ENCODE measurements at places on chromosomes 13 and 19.
A peak's percentile ranks its signal among the peaks of the same experiment; 100 is the strongest.

DNA sequence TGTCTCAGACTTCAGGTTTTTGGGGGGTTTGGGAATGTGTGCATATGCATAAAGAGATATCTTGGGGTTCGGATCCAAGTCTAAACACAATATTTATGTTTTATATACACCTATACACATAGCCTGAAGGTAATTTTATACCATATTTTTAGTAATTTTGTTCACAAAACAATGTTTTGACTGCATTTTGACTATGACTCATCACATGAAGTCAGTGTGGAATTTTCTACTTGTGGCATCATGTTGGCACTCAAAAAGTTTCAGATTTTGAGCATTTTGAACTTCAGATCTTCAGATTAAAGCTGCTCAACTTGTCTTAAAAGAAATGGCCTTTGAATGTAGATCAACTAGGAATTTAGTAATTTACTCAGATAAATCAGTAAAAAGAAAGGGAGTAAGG lies 712.9 kb upstream of the GPC6 start:
- no peaks in the 10 kb centered on the region for H3K36me3 ChIP-seq
- no peak overlapping the region for H3K27ac ChIP-seq
- no peak overlapping the region for H3K4me3 ChIP-seq
- H3K27me3 ChIP-seq: no peaks in the 10 kb centered on the region
- DNase-seq: no peak
- H3K4me1 ChIP-seq: no peaks in the 10 kb centered on the region

- H3K36me3 ChIP-seq: no peaks in the 10 kb centered on the region
- no peak overlapping the region for H3K4me3 ChIP-seq
- H3K4me1 ChIP-seq: peaks cover 4% of the 10 kb centered on the region
- H3K27ac ChIP-seq: peak overlapping the region; percentile 57
These were observed 2.1 kb upstream of the PLVAP start for GRCh38 chr19:17379221-17379631.

DNA sequence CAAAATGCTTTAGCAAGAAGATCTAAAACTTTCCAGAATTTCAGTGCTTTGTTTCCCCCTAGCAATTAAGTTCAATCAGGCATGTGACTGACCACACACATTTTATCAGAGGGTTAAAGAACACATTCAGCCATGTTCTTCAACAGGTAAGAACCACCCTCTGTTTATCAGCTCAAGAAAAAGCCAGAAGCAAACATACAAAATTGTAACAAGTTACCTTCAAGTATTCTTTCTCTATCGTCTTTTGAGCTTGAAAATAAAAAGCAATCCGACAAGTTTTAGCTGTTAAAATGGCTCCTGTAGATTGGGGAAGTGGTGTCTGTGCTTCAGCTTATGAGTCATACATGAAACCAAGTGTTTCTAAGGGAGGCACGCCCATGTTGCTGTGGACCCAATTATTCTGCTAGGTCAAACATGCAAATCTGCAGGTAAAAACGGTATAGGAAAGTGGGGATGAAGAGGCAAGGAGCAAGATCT lies at the start of gene ELF1:
Gene ELF1, minus strand, starts transcription at position 306 of the 477 bp plus-strand sequence. CDS start 37,262 bp downstream, outside the sequence.
- peak within 1 kb of the TSS; percentile 96 for H3K27ac ChIP-seq
- peaks cover 67% of the 10 kb centered on the region for H3K4me1 ChIP-seq
- H3K4me3 ChIP-seq: peak within 1 kb of the TSS; percentile 77
- no peak for DNase-seq
- peaks cover 7% of the 10 kb centered on the region for H3K36me3 ChIP-seq

GRCh38 chr13:47796816-47797215 lies 204.3 kb downstream of the SUCLA2 start:
- H3K4me1 ChIP-seq: no peaks in the 10 kb centered on the region
- DNase-seq: no peak
- H3K4me3 ChIP-seq: no peak overlapping the region
- no peaks in the 10 kb centered on the region for H3K27me3 ChIP-seq
- H3K36me3 ChIP-seq: peaks cover 3% of the 10 kb centered on the region
- H3K27ac ChIP-seq: no peak overlapping the region

DNA sequence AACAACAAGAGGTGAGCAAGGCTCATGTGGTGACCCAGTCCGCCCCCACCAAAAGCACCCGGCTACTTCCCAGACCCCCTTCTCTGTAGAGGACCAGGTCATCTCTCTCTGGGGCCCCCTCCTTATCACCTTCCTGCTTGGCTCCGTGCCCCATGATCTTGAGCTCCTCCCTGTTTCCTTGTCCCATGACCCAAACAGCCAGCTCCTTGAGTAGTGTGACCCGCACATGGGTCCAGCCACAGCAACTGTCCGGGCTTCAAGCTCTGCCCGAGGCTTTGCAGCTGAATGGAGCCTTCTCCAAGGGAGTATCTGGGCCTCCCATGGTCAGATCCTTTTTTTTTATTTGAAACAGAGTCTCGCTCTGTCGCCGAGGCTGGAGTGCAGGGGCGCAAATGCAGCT lies 61.8 kb downstream of the MYO9B start:
- H3K4me1 ChIP-seq: peaks cover 14% of the 10 kb centered on the region
- H3K27me3 ChIP-seq: no peaks in the 10 kb centered on the region
- DNase-seq: no peak
- peaks cover 2% of the 10 kb centered on the region for H3K36me3 ChIP-seq

- H3K36me3 ChIP-seq: no peaks in the 10 kb centered on the region
- no peak overlapping the region for H3K4me3 ChIP-seq
- no peaks in the 10 kb centered on the region for H3K4me1 ChIP-seq
- no peak for DNase-seq
These were observed 257.3 kb upstream of the MAB21L1 start for GRCh38 chr13:35733827-35734226.

DNA sequence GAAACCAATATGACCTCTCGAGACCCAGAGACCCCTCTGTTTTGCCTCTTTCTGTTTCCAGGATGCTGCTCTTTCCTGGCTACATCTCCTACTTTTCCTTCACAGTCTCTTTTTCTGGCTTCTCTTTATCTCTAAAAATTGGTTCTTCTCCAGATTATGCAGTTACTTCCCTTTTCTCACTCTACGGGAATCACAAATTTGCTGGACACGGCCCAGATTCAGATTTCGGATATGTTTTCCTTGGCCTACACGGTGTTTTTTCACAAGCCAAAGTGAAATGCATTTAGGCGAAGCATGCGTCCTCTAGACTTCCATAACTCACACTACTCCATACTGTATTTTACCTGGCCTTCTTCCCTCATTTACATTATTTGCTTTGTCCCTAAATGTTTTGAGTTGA lies 214.7 kb upstream of the MIR17HG start:
- no peak for DNase-seq
- peaks cover 24% of the 10 kb centered on the region for H3K4me1 ChIP-seq
- no peak overlapping the region for H3K27ac ChIP-seq
- no peak overlapping the region for H3K4me3 ChIP-seq

DNA sequence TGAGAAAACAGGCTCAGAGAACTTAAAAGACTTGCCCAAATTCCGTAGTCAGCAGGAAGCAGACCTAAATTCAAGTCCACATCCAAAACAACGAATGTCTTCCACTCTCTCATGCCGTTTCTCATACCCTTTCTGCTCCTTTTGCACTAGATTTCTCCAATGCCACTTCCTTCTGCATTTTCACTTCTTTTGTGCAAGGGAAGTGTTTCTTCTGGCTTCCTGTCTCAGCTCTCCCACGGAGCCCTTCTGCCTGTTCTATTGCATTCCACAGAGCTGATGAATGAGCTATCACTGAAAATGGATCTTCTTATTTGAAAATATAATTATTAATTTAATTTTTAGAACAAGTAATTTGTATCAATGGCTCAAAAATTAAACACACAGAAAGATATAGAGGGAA lies 56.1 kb upstream of the STK24 start:
- no peaks in the 10 kb centered on the region for H3K27me3 ChIP-seq
- peaks cover 4% of the 10 kb centered on the region for H3K4me1 ChIP-seq
- no peaks in the 10 kb centered on the region for H3K36me3 ChIP-seq
- no peak overlapping the region for H3K4me3 ChIP-seq

- DNase-seq: no peak
- H3K27me3 ChIP-seq: peaks cover 8% of the 10 kb centered on the region
- H3K27ac ChIP-seq: peak overlapping the region; percentile 62
- no peaks in the 10 kb centered on the region for H3K36me3 ChIP-seq
- H3K4me1 ChIP-seq: peaks cover 11% of the 10 kb centered on the region
These were observed 3.4 kb downstream of the EVI5L start for GRCh38 chr19:7833225-7834099.

GRCh38 chr13:39599842-39600241 lies 3.2 kb downstream of the LHFPL6 start:
- no peak overlapping the region for H3K4me3 ChIP-seq
- peaks cover 48% of the 10 kb centered on the region for H3K27me3 ChIP-seq
- DNase-seq: no peak
- no peaks in the 10 kb centered on the region for H3K36me3 ChIP-seq
- H3K27ac ChIP-seq: no peak overlapping the region

GRCh38 chr19:52248241-52248640 lies 21.1 kb upstream of the ZNF766 start:
- no peaks in the 10 kb centered on the region for H3K36me3 ChIP-seq
- no peak overlapping the region for H3K27ac ChIP-seq
- H3K4me1 ChIP-seq: no peaks in the 10 kb centered on the region
- H3K4me3 ChIP-seq: no peak overlapping the region
- H3K27me3 ChIP-seq: no peaks in the 10 kb centered on the region

DNA sequence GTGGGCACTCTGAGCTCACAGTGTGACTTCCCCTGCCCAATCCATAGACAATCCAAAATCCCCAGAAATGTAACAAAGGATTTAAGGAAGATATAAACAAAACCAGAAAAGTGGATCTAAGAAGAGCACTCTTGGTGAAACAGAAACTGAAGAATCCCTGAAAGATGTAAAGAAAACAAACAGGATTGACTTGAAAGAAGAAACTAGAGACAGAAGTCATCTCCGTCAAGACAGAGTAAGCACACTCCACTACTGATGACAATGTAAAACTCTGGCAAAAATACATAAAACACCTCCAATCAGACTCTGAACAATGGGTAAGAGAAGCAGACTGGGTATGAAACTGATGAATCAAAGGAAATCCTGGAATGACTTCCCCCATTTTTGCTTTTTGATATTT lies 13.5 kb downstream of the TUBGCP3 start:
- peaks cover 5% of the 10 kb centered on the region for H3K4me1 ChIP-seq
- no peak overlapping the region for H3K4me3 ChIP-seq
- peaks cover 14% of the 10 kb centered on the region for H3K36me3 ChIP-seq
- no peaks in the 10 kb centered on the region for H3K27me3 ChIP-seq
- no peak overlapping the region for H3K27ac ChIP-seq
- DNase-seq: no peak

DNA sequence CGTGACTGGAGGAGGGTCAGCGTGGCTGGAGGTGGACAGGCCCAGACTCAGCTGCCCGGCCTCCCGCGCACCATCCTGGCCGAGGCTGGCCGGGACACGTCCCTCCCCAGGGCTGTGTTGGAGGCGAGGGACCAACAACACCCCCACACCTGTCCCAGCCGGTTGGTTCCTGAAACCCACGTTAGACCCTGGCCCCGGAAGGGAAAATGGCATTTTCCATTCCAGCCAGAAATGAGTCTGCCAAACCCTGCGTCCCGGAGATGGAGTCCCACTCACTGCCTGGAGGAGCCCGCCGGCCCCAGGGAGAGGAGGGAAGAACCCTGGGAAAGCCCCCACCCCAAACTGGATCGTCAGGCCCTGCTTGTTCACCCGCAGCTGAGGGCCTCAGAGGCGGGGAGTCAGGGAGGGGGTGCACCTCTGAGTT lies 4.8 kb upstream of the WDR18 start:
- H3K4me3 ChIP-seq: no peak overlapping the region
- no peak for DNase-seq
- H3K36me3 ChIP-seq: no peaks in the 10 kb centered on the region
- H3K4me1 ChIP-seq: peaks cover 10% of the 10 kb centered on the region

DNA sequence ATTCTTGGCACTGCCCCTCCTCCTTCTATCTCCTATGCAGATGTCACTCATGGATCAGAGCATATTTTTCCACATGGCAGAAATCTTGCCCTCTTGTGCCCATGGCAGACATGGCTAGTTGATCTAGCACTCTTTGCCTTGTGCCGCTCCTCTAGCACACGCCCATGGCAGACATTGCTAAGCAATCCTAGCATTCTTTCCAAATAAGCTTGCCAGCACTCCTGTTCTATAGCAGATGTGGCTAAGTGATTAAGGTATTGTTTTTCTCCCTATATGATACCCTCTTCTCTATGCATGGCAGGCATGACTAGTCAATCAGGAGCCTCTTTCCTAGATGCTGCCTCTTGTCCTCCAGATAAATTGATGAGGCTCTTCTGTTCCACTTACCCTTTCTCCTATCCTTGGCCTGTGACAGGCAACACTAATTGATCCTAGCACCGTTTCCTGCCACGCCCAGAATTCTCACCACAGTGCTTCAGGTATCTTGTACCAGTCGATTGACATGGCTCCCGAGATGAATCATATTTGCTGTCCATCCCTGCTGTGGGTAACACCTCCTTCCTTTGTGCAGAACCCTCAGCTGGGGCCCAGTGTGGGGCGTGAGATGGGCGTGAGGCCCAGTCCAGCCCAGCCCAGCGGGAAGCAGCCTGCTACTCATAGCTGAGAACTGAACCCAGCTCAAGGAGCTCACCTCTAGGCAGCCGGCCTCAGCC lies 26.9 kb downstream of the TMED1 start:
- H3K27ac ChIP-seq: peak overlapping the region; percentile 30
- no peak overlapping the region for H3K4me3 ChIP-seq
- H3K4me1 ChIP-seq: no peaks in the 10 kb centered on the region
- no peaks in the 10 kb centered on the region for H3K27me3 ChIP-seq
- H3K36me3 ChIP-seq: peaks cover 26% of the 10 kb centered on the region
- no peak for DNase-seq

DNA sequence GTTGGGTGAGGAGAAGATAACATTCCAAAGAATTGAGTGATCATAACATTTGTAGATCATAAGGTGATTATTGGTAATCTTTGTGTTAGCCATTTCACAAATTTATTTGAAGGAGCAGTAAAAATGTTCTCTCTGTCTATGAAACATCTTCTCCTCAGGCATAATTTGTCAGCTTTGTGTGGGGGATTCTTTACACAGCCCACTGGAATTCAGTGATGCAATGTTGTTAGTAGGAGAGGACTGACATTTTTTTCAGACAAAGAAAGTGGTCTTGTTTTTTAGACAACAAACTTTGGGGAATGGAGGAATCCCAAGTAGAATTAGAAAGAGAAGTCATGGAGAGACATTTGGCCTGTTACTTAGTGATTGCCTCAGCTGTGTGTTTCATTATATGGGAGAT lies 100.3 kb downstream of the ITGBL1 start:
- H3K36me3 ChIP-seq: no peaks in the 10 kb centered on the region
- no peak for DNase-seq
- no peak overlapping the region for H3K4me3 ChIP-seq
- no peaks in the 10 kb centered on the region for H3K27me3 ChIP-seq

DNA sequence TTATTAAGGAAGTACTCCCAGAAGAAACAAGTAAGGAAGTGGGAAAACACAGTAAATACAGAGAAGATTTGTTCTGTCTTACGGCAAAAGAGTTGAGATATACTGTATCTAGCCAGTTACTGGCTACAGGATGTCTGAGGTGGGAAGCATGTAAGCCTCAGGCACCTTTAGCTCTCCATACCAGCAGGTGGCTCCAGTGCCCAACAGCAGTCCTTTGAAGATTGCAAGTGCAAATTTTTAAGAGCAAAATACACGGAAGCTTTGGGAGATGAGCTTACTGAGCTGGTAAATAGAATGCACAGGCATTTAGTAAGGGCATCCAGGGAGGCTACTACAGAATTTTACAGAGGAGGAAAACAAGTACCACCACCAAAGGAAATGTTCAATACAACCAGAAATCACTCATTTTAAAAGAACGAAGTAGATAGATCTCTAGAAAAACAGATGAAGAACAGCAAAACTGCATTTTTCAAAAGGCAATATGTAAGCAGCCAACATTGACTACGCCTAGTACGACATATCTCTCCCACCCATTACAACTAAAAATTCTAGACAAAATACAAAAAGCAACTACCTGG lies 57.9 kb upstream of the VSTM2B start:
- no peaks in the 10 kb centered on the region for H3K36me3 ChIP-seq
- no peak overlapping the region for H3K27ac ChIP-seq
- no peak overlapping the region for H3K4me3 ChIP-seq

Measured in progenitor cell of endocrine pancreas (in vitro differentiated cells).